ENCODE measurements at places on chromosomes 6 and 20.

- no peak for DNase-seq
Measured at GRCh38 chr6:108739496-108740330, 108.5 kb upstream of the ARMC2 start.

DNA sequence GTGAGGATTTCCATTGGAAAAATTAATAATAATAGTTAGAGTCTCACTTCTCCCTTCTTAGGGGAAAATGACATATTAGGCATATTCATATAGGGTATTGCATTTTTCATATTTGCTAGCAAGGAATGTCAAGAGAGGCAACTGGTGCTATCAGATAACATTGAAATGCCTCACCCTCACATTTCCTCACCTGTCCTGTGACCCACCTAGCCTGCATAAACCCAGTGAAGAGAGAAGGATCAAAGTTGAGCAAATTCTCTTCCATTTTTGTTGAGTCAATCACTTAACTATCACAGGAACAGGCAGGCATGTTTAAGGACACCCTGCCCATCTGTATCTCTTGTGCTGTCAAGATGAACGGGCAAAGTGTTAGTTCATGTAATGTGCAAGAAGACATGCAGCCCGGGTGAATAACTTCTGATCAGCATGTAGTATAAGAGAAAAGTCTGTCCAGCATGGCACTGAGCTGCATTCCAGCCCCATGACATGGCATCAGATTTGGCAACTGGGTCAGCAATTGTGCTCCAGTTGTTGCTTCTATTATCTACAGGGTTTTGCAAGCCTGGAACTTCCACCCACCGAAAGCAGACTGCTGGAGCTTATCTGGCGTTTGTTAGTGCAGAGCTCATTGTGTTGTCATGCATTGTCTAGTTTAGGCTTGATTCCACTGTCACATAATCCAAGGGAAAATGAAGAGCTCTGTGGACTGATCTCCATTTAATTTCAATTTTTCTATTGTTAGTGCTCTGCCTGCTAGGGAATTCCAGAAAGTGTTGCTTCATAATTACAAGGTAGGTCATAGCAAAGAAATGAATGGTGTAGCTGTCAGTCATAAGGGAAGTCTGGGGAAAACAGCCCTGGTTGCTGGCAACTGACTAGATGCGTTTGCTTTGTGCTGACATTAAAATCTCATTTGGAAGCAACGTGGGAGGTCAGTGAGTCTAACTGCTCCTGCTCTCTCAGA is 138.4 kb upstream of the TNFAIP3 start:
- DNase-seq, result no peak

- no peak for DNase-seq
Measured at GRCh38 chr20:31711179-31712111, 11.2 kb downstream of the BCL2L1 start.

GRCh38 chr20:62921119-62921687 is 5.1 kb downstream of the DIDO1 start:
- DNase-seq, result no peak

DNA sequence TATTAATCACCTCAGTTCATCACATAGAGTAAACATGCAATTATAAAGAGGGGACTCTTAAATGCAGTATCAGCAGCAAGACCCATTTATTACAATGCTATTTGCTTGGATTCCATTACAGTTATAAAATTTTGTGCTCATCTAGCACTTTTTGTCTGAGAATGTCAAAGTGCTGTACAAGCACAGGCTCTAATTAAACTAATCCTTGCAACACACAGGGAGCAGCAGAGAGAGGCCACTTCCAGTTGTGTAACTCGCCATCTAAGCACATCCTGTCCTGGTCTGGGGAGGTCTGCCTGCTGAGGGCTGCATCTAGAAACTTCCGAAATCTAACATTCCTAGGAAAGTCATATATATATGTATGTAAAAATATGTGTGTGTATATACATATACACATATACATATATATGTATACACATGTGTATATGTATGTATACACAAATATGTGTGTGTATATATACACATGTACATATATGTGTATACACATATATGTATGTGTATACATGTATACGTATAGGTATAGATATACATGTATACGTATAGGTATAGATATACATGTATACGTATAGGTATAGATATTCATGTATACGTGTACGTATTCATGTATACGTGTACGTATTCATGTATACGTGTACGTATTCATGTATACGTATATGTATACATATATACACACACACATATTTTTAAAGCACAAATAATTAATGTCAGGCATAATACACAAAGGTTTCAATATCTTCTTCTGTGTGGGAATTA is 136.4 kb upstream of the JARID2 start:
- no peak for DNase-seq

GRCh38 chr20:36784900-36785299 is 11.3 kb upstream of the DSN1 start:
- DNase-seq, result no peak

All from NCI-H524 treated with DMSO at 0.1 percent for 48 hours (cell line).